ENCODE measurements at places on chromosomes 1 and 21. TPM values are rescaled to one million over a fixed set of nuclear protein-coding genes. Genes with fewer than 3 reads are reported as not detected.

The FHAD1 gene
- total RNA-seq: 3.8 TPM

The MX1 gene
- total RNA-seq: 33.5 TPM

The LINGO4 gene
- not detected for total RNA-seq

The HAPLN2 gene
- total RNA-seq: 72.4 TPM

The ATP6V1G3 gene
- total RNA-seq: not detected

The PTPRU gene
- total RNA-seq: 55.2 TPM

The C1orf185 gene
- not detected for total RNA-seq

The KRTAP12-2 gene
- total RNA-seq: not detected

The PBXIP1 gene
- 101 TPM for total RNA-seq

The SMIM1 gene
- total RNA-seq: 5.8 TPM

The HSPB7 gene
- total RNA-seq: 1.1 TPM

The IL19 gene
- total RNA-seq: not detected

The GPR161 gene
- total RNA-seq: 19.2 TPM

The SLC5A9 gene
- not detected for total RNA-seq

The SELL gene
- 4.5 TPM for total RNA-seq

The SPRR2E gene
- total RNA-seq: not detected

The RPTN gene
- total RNA-seq: not detected

The LIPI gene
- not detected for total RNA-seq

The SFT2D2 gene
- 29.5 TPM for total RNA-seq

The ITLN2 gene
- total RNA-seq: not detected

The KIF14 gene
- 0.16 TPM for total RNA-seq

The CDC42BPA gene
- total RNA-seq: 124 TPM

The PYGO2 gene
- total RNA-seq: 34.2 TPM

The KCNT2 gene
- 16.7 TPM for total RNA-seq

The SPRR5 gene
- not detected for total RNA-seq

The GBP6 gene
- total RNA-seq: 0.60 TPM

The SPRR3 gene
- not detected for total RNA-seq

The PDZK1IP1 gene
- total RNA-seq: not detected

The WDR77 gene
- total RNA-seq: 17.6 TPM

The PAX7 gene
- total RNA-seq: 3.3 TPM

The CLCN6 gene
- 79.1 TPM for total RNA-seq

The CYP4Z1 gene
- total RNA-seq: 1.3 TPM

The CGN gene
- 6.4 TPM for total RNA-seq

The AURKAIP1 gene
- 95.7 TPM for total RNA-seq

The GPR37L1 gene
- 54.6 TPM for total RNA-seq

The GPR25 gene
- total RNA-seq: not detected

The IGFN1 gene
- total RNA-seq: 0.78 TPM

The LCE6A gene
- total RNA-seq: not detected

The AMIGO1 gene
- total RNA-seq: 45.7 TPM

The A3GALT2 gene
- not detected for total RNA-seq

The SGIP1 gene
- total RNA-seq: 144 TPM

The LCE1B gene
- total RNA-seq: not detected

The TNFSF4 gene
- total RNA-seq: 4.7 TPM

The FCRL5 gene
- not detected for total RNA-seq

The MRPS15 gene
- total RNA-seq: 44.8 TPM
